A549 treated with CpdA at 1 μM for 4 hours (cell line): ENCODE measurements at places on chromosomes 13 and 19. TPM values are rescaled to one million over a fixed set of nuclear protein-coding genes. Genes with fewer than 3 reads are reported as not detected.

ATP4B gene
- total RNA-seq = not detected in 5 replicates

ZNF493 gene
- 0.08 to 0.33 TPM (median 0.12 TPM) in 4 of 5 replicates, not detected in the other for total RNA-seq

C13orf42 gene
- not detected in 5 replicates for total RNA-seq

RNF225 gene
- total RNA-seq = 0.14 to 0.17 TPM (median 0.15 TPM) in 4 of 5 replicates, not detected in the other

SLC10A2 gene
- not detected in 5 replicates for total RNA-seq

PTPRH gene
- 2.9 to 6.6 TPM (median 5.6 TPM) in 5 replicates for total RNA-seq

GRK1 gene
- 0.01 TPM in 1 of 5 replicates, not detected in the others for total RNA-seq

KLK2 gene
- total RNA-seq = 0.03 TPM in 1 of 5 replicates, not detected in the others

HSH2D gene
- 0.08 TPM in 1 of 5 replicates, not detected in the others for total RNA-seq

OSCAR gene
- total RNA-seq = 0.21 to 0.51 TPM (median 0.30 TPM) in 5 replicates

CRYL1 gene
- 5.4 to 6.5 TPM (median 6.0 TPM) in 5 replicates for total RNA-seq

MAST1 gene
- total RNA-seq = 1.0 to 3.0 TPM (median 1.9 TPM) in 5 replicates

IGFL2 gene
- total RNA-seq = 0.20 to 1.2 TPM (median 0.83 TPM) in 5 replicates

TYROBP gene
- not detected in 5 replicates for total RNA-seq

ZNF429 gene
- total RNA-seq = not detected in 5 replicates

SERPINE3 gene
- 0.05 TPM in 1 of 5 replicates, not detected in the others for total RNA-seq

ZNF283 gene
- 3.5 to 5.4 TPM (median 4.1 TPM) in 5 replicates for total RNA-seq

HNRNPA1L2 gene
- 5.1 to 7.0 TPM (median 6.0 TPM) in 5 replicates for total RNA-seq

NCR1 gene
- total RNA-seq = not detected in 5 replicates

CLEC17A gene
- not detected in 5 replicates for total RNA-seq

PTGIR gene
- total RNA-seq = 0.06 to 0.11 TPM in 2 of 5 replicates, not detected in the others

C1QTNF9 gene
- total RNA-seq = not detected in 5 replicates

SMIM17 gene
- total RNA-seq = 0.05 TPM in 1 of 5 replicates, not detected in the others
